Foreskin keratinocyte (primary cell): ENCODE measurements at places on chromosomes 4 and X.

GRCh38 chr4:78601013-78601412 lies 49.4 kb downstream of the ANXA3 start:
- DNase-seq = no peak

DNA sequence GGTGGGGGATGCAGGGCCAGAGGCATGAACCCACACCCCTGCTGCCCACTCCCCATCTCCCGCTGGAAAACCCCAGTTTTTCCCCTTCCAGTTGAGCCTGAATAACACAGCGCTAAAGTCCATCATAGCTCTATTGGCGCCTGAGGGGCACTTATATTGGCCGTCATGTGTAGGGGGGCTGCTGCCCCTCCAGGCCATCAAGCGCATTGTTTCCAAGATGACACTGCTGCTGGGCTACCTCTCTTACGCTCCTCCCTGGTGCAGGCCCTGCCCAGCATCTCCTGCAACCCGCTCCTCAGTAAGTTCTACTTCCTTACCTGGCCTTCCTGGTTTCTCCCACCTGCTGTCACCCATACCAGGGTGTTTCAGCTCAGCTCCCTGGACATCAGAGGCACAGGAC lies 205.0 kb upstream of the RPL34 start:
- DNase-seq = no peak

DNA sequence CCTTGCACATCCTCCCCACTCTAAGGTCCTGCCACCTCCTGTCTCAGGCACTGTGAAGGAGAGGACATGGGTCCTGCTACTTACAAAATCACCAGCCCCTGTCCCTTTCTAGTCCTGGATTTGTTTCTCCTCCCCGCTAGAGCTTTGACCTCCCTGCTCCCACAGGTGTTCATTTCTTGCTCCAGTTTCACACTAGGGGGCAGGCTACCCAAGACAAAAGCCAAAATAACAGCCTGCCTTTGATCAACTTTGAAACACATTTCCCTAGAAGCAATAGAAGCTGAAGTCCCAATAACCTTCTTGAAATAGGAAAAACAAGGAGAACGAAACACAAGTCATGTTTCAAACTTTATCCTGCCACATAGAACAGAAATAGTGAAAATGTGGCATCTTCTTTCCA lies 164.4 kb downstream of the QDPR start:
- no peak for DNase-seq

DNA sequence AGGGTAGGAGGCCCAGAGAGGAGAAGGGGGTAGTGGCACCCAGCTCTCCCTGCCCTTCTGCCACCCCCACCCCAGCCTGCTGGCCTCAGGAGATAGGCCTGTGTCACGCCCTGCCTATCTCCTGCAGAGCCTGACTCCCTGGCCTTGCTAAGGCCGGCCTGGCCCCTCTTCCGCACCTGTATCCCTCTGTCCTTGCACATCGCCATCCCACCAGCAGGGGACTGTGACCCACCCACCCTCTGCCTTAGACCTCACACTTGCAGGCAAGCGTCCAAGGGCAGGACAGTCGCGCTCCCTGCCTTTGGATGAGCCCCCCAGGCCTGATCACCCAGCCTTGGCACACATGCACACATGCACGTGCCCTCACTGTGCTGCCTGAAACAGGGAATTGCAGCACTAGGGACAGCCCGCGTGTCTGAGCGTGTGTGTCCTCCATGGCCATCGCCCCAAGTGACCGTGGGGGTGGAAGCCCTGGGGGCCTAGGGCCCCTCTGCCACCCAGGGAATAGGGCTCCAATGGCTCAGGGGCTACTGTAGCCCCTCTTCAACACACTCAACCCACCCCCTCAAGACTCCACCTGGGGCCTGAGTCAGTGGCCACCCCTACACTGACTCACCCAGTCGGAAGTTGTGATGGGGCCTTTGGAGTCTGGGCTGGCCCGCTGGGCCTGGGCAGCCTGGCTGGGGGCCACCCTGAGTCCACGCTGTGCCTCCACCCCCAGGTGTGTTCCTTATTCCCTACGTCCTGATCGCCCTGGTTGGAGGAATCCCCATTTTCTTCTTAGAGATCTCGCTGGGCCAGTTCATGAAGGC lies 2.1 kb downstream of the SLC6A8 start:
- no peak for DNase-seq

DNA sequence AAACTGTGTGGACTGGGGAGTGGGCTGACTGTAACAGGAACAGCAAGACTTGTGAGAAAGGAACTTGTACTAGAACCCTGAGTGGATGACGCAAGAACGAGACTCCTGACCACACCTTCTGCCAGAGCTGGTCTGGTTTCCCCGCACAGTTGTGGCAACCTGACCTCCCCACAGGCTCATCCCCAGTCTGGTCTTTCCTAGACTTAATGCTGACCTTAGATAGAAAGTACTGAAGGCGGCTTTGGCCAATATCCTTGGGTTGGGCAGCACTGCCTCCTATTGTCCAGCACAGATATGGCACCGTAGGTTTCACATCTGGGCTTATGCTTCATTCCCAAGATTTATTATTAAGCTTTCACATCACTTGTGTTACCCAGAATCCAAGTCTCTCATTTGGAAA lies 137.8 kb upstream of the FRG1 start:
- DNase-seq = no peak

- DNase-seq = peak; percentile 44
These were observed 1114.6 kb upstream of the AGA start for GRCh38 chr4:178556796-178557195.

DNA sequence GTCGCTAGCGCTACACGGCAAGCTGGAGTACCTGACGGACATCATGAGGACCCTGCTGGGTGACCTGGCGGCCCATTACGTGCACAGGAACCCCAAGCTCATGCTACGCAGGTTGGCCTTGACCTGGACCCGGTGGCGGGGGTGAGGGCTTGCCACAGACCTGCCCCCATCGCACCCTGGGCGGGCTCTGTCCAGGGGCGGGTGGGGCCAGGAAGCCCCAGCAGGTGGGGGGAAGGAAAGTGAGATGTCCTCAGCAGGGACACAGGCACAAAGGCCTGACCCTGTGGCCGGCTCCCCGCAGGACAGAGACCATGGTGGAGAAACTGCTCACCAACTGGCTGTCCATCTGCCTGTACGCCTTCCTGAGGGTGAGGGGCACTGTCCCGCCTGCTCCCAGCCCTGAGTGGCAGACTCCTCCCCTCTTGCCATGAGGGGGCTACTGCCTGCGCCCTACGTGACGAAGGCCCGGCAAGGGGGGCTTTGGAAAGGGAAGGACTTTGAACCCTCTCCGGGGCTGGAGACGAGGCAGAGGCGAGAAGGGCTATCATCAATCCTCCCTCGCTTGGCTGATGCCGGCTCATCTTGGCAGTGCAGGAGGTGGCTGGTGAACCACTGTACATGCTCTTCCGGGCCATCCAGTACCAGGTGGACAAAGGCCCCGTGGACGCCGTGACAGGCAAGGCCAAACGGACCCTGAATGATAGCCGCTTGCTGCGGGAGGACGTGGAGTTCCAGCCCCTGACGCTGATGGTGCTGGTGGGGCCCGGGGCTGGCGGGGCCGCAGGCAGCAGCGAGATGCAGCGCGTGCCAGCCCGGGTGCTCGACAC lies 5.3 kb upstream of the SRPK3 start:
- no peak for DNase-seq

- DNase-seq = peak; percentile 93
These were observed 34.7 kb upstream of the TMEM184C start for GRCh38 chr4:147582386-147583060.

DNA sequence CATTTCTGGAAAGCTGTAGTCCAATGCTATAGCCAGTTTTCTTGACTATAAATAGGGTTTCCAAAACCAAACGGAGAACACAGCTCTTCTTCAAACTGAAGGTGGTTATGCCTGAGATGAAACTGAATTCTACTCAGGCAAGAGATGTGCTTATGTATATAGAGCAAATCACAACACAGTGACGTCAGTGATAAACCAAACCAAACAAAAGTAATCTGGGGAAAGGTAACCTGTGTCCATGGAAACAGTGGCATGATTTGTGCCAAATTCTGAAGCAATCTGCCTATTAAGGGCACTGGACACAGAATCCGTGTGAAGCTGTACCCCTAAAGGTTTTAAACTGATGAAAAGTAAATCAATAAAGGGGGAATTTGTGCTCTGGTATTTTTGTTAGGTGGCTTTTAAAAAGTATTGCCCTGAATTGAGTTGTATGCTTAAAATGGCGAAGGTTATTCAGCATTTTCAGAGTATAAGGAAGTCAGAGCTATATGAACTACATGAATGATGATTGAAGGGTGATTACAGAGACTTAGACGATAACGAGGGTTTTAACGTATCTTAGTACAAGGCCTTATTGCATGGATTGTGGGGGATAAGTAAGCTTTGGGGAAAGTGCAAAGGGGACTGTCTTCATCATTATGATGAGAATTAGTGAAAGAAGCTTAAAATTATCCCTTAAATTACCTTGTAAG lies 38.6 kb downstream of the NPY5R start:
- no peak for DNase-seq

GRCh38 chr4:19262467-19262866 lies 989.2 kb upstream of the SLIT2 start:
- DNase-seq = no peak

GRCh38 chr4:134935320-134935719 lies 733.7 kb upstream of the PABPC4L start:
- DNase-seq = peak; percentile 2

- DNase-seq = no peak
These were observed 122.6 kb upstream of the ANK2 start for GRCh38 chr4:112926819-112927218.

- no peak for DNase-seq
These were observed 82.8 kb downstream of the LNX1 start for GRCh38 chr4:53508446-53508845.

DNA sequence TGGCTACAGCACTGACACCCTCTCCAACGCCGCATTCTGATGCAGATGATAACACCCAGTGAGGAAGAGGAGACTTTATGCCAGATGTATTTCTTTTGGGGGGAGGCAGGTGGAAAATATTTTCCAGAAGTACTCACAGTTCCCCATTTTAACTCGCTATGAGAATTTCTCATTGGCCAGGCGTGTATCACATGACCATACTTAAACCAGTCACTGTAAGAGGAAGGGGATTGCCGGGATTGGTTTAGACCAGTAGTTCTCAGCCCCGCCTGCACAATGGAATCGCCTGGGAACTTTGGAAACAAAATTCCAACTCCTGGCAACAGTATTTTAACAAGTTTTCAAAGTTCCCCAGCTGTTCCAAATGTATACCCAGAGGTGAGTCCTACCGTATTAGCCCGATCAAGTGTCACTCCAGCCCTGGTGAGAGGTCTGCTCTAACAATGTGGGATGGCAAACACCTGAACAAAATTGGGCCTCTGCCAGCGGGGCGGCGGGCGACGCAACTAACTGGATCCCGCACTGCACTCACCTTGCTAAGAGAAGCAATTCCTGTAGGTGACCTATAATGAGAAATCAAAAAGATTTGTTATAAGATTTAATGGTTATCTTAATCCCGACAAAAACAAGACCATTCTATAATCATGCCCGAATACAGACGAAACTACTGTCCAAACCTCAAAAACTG lies 2.9 kb upstream of the MSL3 start:
- DNase-seq = no peak

DNA sequence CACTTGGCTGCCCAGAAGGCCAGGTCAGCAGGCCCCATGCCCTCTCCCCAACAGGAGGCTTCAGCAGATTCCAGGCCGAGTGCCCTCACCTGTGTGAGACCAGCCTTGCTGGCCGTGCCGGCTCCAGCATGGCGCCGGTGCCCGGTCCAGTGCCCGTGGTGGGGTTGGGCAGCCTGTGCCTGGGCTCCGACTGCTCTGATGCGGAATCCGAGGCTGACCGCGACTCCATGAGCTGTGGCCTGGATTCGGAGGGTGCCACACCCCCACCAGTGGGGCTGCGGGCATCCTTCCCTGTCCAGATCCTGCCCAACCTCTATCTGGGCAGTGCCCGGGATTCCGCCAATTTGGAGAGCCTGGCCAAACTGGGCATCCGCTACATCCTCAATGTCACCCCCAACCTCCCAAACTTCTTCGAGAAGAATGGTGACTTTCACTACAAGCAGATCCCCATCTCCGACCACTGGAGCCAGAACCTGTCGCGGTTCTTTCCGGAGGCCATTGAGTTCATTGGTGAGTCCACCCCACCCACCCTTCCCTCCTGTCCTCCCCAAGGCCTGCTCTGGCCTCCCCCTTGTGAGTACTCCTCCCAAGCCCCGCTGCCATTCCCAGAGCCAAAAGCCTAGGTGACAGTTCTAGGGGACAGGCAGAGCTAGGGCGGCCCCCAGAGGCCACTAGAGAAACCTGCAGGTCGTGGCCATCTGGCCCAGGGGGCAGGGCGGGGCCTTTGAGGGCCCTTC lies 2.3 kb downstream of the DUSP9 start:
- no peak for DNase-seq

DNA sequence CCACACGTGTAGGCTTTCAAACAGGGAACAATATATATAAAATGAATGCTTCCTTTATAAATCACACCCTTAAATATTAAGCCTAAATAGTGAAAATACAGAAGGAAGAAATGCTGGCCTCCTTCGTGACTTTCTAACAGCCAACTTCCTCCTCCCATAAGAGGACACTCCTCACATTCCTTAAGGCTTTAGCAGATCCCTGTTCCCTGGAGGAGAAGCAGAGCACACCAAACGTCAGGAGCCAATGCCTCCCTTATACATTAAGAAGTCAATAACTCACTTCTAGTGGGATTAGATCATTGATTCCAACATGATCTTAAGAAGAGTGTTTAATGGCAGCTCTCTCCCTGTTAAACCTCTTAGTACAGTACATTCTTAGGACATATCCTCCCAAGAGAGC lies 108.4 kb upstream of the FAM241A start:
- no peak for DNase-seq

DNA sequence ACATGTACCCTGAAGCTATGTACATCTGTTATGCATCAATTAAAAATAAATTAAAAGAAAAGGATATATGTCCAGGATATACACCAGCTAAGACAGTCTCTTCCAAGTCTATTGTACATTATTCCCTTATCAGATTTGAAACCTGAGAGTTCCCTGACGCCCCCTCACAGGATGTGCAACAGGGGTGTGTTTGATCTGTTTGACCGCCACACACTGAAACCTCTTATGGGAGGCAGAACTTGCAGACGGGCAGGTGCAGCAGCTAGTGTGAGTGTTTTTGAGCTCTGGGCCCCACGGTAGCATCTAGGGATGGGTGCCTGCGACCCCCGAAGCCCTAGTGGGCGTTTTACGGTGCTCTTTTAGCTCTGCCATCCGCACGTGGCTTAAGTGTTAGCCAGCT lies 4.7 kb downstream of the XG start:
- DNase-seq = no peak

- DNase-seq = no peak
These were observed 56.7 kb upstream of the ADGRL3 start for GRCh38 chr4:61143461-61143860.

GRCh38 chr4:185004562-185005218 lies 13.6 kb upstream of the HELT start:
- no peak for DNase-seq

DNA sequence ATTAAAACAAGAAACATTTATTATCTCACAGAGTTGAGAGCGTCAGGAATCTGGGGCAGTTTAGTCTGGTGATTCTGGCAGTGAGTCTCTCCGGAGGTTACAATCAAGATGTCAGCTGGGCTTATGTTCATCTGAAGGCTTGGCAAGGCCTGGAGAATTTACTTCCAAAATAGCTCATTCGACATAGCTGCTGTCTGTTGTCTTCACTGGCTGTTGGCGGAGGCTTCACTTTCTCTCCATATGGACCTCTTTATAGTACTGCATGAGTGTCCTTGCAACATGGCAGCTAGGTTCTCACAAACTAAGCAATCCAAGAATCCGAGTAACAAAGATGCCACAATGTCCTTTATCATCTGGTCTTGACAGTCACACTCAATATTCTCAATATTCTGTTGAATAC lies 70.2 kb upstream of the ADGRL3 start:
- no peak for DNase-seq
